Bone marrow (tissue), 2 donors: ENCODE measurements at places on chromosomes 6 and 20.

GRCh38 chr20:36777167-36777566, 3.6 kb upstream of the DSN1 start:
- DNase-seq = no peak

GRCh38 chr20:15767586-15767985, 805.7 kb downstream of the KIF16B start:
- no peak for DNase-seq

GRCh38 chr20:45100563-45101245, at the start of gene KCNS1:
Gene KCNS1, minus strand, starts transcription at chr20:45101127. Its CDS starts 1,891 bp downstream, at chr20:45099236.
- no peak for DNase-seq

- peak; percentile 46 for DNase-seq
Observed at GRCh38 chr20:22684072-22684762, 99.8 kb upstream of the FOXA2 start.

- DNase-seq = no peak
Observed at GRCh38 chr20:51861726-51862466, 59.6 kb upstream of the SALL4 start.

DNA sequence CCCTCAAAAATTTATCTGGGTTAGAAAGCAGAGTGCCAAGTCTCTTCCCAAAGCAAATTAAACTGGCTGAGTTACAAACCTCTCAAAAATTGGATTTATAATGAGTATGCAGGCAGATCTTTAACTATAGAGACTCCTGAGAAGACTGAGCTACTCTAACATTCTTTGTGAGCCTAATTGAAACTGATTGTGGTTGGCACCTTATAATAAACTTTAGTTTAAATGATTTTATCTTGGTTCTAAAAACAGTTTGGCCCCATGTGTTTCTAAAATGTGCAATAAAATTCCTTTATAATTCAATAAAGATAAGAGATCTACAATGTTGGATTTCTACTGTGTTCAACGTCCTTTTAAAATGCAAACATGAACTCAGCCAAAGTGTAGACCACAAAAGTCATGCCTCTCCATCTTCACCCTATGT, 480.2 kb upstream of the RNF217 start:
- DNase-seq = no peak

DNA sequence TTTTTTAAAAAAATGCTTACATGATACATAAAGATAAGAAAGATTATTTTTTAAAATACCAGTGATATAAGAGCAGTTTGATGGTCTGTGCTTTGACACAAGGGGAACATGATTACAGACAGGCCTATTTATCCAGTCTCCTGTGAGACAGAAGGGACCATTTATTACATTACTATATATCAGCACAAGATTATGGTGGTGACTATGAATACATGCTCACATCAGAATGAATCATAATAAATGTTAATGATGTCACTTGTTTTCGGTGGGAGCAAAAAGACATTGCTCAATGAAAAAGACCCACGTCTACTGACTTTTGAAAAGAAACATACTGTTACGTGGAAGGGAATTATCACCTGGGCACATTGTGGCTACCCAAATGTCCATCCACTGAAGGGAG, 455.1 kb downstream of the CDC5L start:
- DNase-seq = no peak

GRCh38 chr6:44067173-44068139, 59.8 kb downstream of the MRPL14 start:
- DNase-seq = no peak

GRCh38 chr6:36752187-36752885, 54.7 kb downstream of the RAB44 start:
- DNase-seq = no peak

DNA sequence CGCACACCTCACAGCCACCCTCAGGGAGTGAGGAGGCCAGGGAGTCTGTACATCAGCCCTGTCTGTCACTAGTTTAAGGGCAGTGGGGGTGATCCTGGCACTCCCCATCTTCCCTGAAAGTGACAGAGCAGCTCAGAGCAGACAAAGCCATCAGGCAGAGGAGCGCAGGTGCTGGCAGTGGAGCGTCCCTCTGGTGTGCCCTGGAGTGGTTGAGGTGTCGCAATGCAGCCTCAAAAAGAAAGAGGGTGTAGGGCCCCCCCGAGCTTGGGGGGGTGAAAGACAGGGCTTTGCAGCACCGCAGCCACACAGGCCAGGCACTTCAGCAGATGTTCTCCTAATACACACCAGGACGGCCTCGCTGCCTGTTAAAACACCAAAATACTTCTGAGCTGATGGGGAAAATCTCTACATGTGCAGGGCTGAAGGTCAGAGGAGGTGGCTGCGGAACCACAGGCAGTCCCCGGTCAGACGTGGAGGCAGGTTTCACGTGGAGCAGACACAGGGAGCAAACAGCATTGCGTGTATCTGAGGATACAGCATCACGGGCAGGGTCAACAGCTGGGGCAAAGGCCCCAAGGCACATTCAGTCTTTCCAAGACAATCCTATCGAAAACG, 69.5 kb downstream of the PREX1 start:
- peak; percentile 18 for DNase-seq

GRCh38 chr6:149317644-149318571, at the start of gene TAB2:
Gene TAB2, plus strand, starts transcription at chr6:149317712. Its CDS starts 52,286 bp downstream, at chr6:149369998.
- DNase-seq = peak; percentile 81

DNA sequence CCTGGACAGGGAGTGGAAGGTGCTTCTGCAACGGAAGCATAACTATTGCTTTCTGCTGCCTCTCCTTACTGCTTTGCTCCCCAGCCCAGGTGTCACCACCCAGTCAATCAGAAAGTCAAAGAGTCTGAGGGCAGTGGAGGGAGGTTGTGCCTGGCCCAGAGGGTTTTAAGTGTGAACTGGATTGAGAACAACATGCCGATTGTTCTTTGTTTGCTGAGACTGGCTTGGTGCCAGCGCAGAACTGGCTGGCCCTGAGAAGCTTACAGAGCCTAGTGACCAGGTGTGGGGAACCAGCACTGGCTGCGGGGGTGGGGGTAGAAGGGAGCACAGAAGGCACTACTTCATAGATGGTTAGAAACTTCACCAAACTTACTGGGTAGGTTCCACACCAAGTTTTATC, 31.1 kb upstream of the ENPP4 start:
- no peak for DNase-seq

- DNase-seq = no peak
Observed at GRCh38 chr6:52653151-52653550, 17.8 kb upstream of the TMEM14A start.

DNA sequence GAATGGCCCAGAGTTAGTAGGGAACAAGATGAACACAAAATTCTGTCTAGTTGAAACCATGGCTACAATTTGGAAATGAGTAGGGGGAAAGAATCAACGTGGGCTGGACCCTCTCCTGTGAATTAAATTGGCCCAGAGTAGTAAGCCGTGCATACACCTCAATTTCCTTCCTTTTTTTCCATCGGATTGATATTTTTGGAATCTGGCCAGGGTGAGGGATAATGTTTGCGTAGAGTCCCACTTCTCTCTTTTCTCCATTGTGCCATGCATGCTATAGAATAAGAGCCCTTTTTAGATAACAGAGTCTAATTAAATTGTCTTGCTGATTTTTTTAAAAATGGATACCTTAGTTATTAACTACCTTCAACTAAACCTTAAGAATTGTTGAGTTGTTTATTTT, 35.2 kb downstream of the XRN2 start:
- no peak for DNase-seq

GRCh38 chr6:145801021-145801420, 13.6 kb downstream of the FBXO30 start:
- DNase-seq = no peak

DNA sequence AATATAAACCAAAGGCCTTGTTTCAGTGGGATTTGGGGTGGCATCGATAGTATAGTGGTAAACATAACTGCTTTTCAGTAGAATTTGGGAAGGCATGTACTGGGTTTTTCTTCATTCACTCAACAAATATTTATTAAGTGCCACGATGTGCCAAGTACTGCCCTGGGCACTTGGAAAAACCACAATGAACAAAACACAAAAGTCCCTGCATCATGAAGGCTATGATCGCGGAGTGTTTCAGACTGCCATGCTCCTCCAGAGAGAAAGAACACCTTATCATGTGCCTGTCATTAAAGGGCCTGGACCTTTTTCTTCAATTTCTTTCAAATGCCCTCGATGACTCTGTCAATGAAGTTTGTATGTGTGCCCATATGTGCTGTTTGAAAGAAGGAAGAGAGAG, 59.2 kb upstream of the CEP85L start:
- no peak for DNase-seq

DNA sequence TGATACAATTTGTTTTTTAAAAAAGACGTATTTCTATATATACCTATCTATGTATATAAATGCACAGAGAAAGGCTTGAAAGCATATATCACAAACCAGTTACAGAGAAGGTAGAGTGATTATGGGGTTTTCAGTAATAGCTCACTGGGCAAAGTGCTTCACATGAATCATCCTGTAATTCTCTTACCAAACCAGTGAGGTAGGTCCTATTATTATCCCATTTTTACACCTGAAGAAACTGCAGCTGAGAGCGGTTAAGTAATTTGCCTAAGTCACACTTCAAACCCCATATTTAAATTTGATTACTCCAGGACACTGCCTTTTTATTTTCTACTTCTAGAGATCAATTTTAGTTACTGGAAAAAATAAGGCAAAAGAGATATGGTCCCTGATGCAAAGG, 4.4 kb downstream of the GSS start:
- DNase-seq = no peak

DNA sequence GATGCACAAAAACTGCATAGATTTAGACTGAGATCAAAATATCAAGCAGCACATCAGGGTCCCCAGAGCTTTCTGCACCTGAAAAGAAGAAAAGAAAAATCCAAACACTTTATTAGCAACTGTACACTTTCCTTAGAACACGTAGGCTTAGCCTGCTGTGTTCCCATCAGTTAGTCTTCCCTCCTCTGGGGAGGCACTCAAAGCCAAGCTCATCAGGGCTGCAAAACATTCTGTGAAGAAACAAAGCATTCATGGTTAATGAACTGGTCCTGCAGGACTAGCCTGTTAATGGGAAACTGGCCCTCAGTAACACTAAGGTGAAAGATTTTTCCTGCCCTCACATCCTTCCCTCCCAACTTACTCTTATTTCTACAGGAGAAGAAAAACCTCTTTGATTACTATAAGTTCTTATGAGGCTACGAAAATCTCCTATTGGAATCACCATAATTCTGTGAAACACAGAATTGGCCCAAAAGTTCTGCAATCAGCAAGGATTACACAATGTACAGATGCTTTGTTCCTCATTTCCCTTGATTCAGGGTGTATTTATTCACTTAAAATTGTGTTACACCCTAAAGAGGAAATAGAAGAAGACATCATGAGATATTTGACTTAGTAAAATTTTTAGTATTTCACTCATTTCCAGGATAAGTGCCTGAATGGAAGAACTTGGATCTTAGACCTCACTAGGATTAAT, 901.0 kb upstream of the MAP3K7 start:
- DNase-seq = no peak

- DNase-seq = no peak
Observed at GRCh38 chr6:36700831-36701230, 3.2 kb downstream of the RAB44 start.

- DNase-seq = no peak
Observed at GRCh38 chr6:38370653-38371601, 268.8 kb downstream of the BTBD9 start.

- DNase-seq = no peak
Observed at GRCh38 chr6:29477923-29478450, 9.8 kb downstream of the MAS1L start.

GRCh38 chr20:62045529-62046285, 20.0 kb downstream of the TAF4 start:
- DNase-seq = no peak

GRCh38 chr6:2917065-2917464, 14.0 kb upstream of the SERPINB9 start:
- no peak for DNase-seq

GRCh38 chr20:48765359-48765758, 62.4 kb downstream of the PREX1 start:
- no peak for DNase-seq

- no peak for DNase-seq
Observed at GRCh38 chr6:80268865-80269730, 162.6 kb downstream of the BCKDHB start.

- no peak for DNase-seq
Observed at GRCh38 chr20:37954626-37955025, 51.7 kb downstream of the VSTM2L start.

GRCh38 chr20:17610566-17611289, 40.9 kb downstream of the DSTN start:
- DNase-seq = no peak

- no peak for DNase-seq
Observed at GRCh38 chr20:38825901-38826625, 20.6 kb downstream of the PPP1R16B start.

GRCh38 chr6:33549196-33549595, 30.9 kb downstream of the BAK1 start:
- no peak for DNase-seq

GRCh38 chr6:80020381-80021120, 16.1 kb downstream of the TTK start:
- DNase-seq = no peak

GRCh38 chr6:12336121-12336971, 46.2 kb downstream of the EDN1 start:
- DNase-seq = no peak

GRCh38 chr6:42251911-42252637, 34.4 kb upstream of the MRPS10 start:
- no peak for DNase-seq

- no peak for DNase-seq
Observed at GRCh38 chr6:169530752-169531123, 171.1 kb downstream of the WDR27 start.

DNA sequence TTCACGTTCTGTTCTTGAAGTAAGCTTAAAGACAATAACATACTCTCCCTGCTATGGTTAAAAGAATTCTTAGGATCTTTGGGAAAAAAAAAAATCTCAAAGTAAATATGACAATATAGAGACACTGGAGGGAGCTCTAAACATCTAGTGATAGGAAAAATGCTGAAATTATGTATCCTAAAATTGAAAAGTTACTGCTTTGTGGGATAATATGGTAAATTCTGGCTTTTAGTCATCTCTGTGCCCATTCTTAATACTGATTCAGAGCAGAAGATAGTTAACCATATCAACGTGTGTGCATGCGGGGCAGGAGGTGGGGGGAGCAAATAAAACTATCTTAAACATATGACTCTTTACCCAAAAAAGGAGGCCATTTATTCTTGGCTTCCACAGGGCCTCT, 165.4 kb downstream of the GMPR start:
- DNase-seq = no peak

- DNase-seq = peak; percentile 73
Observed at GRCh38 chr6:27866357-27867050, 45.7 kb downstream of the OR2B2 start.

DNA sequence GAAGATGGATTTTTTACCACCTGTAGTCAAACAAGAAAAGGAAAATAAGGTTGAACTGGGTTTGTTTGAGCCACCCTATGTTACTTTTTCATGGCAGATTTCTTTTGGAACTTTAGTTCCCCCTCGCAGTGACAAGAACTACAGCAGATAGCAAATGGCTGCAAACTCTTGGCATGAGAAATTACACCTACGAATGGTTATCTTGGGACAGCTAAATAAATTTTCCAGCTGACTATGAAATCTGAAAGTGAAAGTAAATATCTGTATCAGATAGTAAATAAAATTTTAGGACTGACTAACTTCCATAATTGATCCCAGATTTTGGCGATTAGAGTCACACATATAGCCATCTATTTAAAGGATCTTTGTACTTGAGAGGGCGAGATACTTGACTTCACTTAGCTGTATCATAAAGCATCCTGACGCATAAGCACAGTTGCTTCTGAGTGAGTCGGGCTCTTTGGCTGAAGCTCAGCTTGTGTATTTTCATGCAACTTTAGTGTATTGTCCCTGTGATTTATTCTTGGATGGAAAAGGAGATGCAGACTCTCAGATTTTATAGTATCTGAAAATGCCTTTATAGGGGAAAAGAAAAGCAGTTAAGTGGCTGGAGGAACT, 125.3 kb upstream of the B3GAT2 start:
- DNase-seq = no peak

- no peak for DNase-seq
Observed at GRCh38 chr6:33988121-33989015, 157.5 kb downstream of the GRM4 start.
